ENCODE measurements at places on chromosomes 4 and X. TPM values are rescaled to one million over a fixed set of nuclear protein-coding genes. Genes with fewer than 3 reads are reported as not detected.

Gene PITX2
- not detected for total RNA-seq

DNA sequence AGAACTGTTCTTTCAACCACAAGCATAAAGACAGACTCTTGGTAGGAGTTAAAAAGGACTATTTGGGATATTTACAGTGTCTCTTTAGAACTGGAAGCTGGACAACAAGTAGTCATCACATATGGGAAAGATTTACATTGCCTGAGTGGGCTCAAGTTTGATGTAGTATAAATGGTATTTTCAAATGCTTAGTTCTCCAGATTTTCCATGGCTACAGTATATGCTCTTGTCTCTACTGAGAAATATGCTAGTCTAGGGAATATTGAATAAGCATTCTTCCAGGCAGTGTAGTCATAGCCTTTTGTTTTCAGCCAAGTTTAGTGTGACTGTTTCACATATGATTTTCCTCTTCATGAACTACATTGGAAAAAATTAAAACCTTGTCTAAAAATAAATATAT is 315.6 kb downstream of the ARHGAP24 start:
- DNase-seq: no peak

- no peak for DNase-seq
These were observed 896.5 kb downstream of the PDHA2 start for GRCh38 chr4:96736352-96736889.

Gene GAR1
- 9.5 TPM for total RNA-seq

- no peak for DNase-seq
These were observed 138.9 kb downstream of the MAPK10 start for GRCh38 chr4:86221002-86221401.

DNA sequence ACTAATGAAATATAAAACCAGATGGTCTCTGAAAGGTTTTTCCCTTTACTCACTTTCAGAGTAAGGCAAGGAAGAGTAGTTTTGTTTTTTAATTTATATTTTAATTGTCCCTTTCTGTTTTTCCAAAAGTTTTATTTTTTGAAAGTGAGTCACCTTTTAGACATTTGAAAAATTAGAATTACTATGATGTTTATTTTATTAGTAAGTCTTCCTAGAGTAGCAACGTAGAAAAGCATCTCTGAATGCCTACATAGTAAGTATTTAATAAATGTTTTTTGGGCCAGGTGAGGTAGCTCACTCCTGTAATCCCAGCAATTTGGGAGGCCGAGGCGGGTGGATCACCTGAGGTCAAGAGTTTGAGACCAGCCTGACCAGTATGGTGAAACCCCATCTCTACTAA is 51.1 kb downstream of the TET2 start:
- DNase-seq: no peak

Measured in natural killer cell (primary cell).